ENCODE measurements at places on chromosomes 7 and 10. TPM values are rescaled to one million over a fixed set of nuclear protein-coding genes. Genes with fewer than 3 reads are reported as not detected.
A peak's percentile ranks its signal among the peaks of the same experiment; 100 is the strongest.

Gene SPDYE3
- not detected for total RNA-seq

DNA sequence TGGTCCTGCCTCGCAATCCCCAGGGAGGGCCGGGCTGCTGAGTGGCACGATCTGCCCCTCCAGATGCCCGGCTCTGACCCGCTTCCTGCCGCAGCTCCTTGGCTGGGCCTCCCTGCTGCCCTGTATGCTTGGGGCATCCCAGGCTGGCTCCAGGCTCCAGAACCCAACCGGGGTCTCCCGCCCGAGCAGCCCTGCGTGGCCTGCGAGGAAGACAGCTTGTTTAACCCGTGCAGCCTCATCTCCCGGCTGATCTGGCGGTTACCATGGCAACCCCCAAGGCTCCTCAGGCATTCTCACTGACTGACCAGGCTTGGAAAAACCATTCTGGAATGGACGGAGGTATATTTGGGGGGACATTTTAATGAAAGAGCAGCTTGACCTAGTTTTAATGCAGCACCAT is 232.4 kb upstream of the MYO3A start:
- no peak for DNase-seq

DNA sequence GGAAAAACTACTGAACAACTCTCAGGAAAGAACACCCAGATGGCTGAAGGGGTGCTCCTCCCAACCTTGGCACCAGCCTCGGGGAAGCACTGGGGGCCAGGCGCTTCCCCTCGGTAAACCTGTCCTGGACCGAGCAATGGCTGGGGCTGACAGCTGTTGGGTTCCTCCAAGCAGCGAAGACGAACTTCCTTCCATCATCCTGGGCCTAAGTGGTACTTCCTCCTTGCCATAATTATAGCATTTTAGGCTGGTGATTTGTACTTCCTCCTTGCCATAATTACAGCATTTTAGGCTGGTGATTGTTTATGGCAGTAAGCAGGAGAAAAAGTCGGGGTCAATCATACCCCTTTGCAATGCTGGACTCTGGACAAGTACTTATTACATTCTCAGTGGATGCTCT is 69.3 kb downstream of the MYOF start:
- no peak for DNase-seq

- DNase-seq: no peak
Measured at GRCh38 chr7:50798126-50798525, 15.4 kb upstream of the GRB10 start.

Gene VSIR
- 32.5 TPM for total RNA-seq

Gene ATOH7
- not detected for total RNA-seq

Gene FAM25A
- total RNA-seq: not detected

DNA sequence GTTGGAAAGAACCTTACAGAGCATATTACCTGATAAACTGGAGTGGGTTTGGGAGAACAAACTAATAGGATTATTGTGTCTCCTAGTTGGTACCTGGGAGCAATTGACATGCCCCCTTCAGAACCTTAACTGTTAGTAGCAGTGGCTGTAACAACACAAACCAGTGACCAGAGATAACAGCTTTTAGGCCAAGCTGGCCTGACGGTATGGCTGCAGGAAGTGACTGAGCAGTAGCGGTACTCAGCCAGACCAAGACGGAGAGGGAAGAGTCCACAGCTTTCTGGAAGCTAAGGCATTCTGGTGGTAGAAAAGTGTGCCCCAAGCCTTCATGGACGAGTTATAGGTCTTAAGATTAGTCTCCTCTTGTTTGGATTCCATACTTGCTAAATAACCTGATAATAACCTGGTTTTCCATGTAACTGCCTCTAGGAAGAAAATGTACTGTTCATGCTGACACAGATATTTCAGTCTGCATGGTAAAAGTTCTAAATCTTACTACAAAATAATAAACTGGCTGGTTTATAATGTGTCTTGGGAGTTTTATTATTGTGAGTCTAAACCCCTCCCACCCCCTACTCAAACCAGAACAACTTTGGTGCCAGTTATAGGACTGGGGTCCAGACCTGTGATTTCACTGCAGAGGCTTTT is 11.3 kb downstream of the NOLC1 start:
- DNase-seq: no peak

- DNase-seq: no peak
Measured at GRCh38 chr10:120022357-120022756, 129.8 kb downstream of the SEC23IP start.

GRCh38 chr7:27245798-27246691 is 3.4 kb downstream of the EVX1 start:
- DNase-seq: no peak

Gene NKX2-3
- not detected for total RNA-seq

Gene SEC31B
- 2.2 TPM for total RNA-seq

Gene EPO
- not detected for total RNA-seq

DNA sequence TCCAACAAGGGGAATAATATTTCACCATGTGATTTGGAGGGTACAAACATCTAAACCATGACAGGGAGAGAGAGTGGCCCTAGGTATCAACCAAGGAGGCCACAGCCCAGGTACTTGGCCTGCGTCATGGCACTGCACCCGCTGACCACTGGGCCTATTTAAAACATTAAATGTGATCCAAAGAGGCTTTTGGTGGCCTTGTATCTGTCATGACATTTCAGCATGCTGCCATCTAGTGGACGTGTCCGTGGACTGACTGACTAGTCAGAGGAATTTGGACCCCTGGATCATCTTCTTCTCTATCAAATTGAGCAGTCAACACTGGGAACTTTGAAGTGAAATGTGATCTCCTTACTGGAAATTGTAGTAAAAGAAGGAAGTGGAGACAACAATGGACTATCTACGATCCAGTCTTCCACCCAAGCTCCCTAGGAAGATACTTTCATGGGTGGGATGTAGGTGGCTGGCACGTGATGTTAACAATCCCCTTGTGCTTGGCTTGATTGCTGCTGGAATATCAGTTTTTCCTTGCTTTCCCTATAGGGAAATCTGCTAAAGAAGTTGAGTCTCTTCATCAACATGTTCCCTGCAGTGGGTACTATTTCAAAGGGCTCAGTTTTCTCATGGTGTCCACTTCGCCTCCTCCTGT is 24.6 kb upstream of the ITGA8 start:
- DNase-seq: peak; percentile 67

Gene PRR15
- not detected for total RNA-seq

- no peak for DNase-seq
Measured at GRCh38 chr7:26525398-26526264, 234.0 kb downstream of the SNX10 start.

GRCh38 chr7:132696332-132696731 is 120.1 kb upstream of the PLXNA4 start:
- DNase-seq: no peak

- DNase-seq: no peak
Measured at GRCh38 chr7:80611779-80612178, 26.7 kb upstream of the CD36 start.

GRCh38 chr7:22613496-22613895 is 113.5 kb upstream of the IL6 start:
- DNase-seq: no peak

Gene GHRHR
- not detected for total RNA-seq
